ENCODE measurements at places on chromosomes 4 and X. TPM values are rescaled to one million over a fixed set of nuclear protein-coding genes. Genes with fewer than 3 reads are reported as not detected.

- DNase-seq = no peak
Observed at GRCh38 chrX:69285881-69286564, 120.8 kb upstream of the PJA1 start.

- DNase-seq = peak; percentile 36
Observed at GRCh38 chr4:73257651-73258435, 755 bp downstream of the ANKRD17 start.

GRCh38 chr4:101049549-101050001 is 297.8 kb downstream of the PPP3CA start:
- no peak for DNase-seq

- no peak for DNase-seq
Observed at GRCh38 chr4:16827045-16827444, 71.4 kb downstream of the LDB2 start.

GRCh38 chr4:1222036-1222789 is 26.7 kb downstream of the CTBP1 start:
- DNase-seq = no peak

DNA sequence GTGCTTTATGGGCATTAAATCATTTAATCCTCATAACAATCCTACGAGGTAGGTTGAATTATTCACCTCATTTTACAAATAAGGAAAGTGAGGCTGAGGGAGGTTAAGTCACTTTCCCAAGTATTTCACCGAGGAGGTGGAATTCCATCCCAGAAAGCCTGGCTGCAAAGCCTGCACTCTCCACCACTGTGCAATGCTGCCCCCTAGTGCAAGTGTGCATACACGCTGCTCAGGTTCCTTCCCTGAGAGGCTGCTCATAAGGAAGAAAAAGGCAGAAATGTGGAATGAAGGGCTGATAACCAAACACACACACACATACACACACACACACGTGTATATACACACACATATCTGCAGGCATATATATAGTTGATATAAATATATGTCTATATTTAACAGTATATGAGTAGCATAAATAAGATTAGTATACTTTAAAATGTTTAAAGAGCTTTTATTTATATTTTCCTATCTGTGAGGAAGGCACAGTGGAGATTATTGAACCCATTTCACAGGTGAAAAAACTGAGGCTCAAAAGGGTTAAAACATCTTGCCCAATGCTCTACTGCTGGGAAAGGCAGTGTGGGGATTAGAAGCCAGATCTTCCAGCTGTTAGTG is 714.5 kb upstream of the TENM3 start:
- DNase-seq = peak; percentile 53

The SPARCL1 gene
- not detected for total RNA-seq

GRCh38 chr4:121154103-121154515 is 10.0 kb downstream of the TNIP3 start:
- no peak for DNase-seq

DNA sequence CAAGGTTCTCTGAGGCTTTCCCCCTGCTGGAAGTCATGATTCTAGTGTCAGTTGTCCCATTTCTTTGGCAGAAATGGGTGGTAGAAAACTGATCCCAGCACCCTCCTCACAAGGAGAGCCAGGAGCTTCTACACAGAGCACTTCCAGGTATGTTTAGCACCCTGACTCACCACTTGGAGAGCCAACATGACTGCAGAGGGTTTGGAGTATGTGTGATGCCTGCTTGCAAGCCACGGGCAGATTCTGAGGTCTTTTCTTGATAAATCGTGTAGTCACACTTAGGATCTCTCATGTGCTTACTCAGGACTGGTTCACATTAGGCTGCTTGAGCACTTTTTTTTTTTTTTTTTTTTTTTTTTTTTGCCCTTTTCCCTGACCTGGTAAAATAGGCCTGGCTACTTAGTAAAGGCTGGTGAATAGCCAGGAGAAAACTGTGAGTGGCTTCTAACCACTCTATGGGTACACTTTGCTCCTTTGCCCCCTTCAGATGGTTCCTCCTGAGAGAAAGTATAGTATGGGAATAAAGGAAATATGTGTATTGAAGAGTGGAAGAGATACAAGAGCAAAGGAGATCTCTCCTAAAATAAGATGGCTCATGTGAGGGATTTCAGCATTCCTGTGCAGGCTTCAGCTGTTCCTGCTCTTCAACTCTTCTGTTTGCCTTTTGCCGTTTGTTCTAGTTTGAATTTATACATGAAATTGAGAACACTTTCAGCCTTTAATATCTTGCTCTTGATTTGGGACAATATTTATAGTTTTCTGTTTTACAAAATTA is 103.6 kb downstream of the EMCN start:
- peak; percentile 38 for DNase-seq

DNA sequence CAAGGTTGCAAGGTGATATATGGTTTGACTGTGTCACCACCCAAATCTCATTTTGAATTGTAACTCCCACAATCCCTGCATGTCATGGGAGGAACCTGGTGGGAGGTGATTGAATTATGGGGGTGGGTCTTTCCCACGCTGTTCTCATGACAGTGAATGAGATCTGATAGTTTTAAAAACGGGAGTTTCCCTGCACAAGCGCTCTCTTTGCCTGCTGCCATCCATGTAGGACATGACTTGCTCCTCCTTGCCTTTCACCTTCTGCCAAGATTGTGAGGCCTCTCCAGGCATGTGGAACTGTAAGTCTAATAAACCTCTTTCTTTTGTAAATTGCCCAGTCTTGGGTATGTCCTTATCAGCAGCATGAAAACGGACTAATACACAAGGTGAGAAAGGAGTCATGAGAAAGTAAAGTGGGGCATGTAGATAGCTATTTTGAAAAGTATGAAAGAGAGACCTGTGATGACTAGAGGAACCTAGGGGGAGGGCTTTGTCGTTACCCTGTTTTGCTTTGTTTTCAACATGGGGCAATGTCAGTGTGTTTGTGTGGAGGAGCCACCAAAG is 6.3 kb downstream of the ZBTB49 start:
- no peak for DNase-seq

The TMPRSS11F gene
- total RNA-seq = 2.3 TPM

The HGFAC gene
- total RNA-seq = not detected

GRCh38 chr4:1646690-1647089 is 37.4 kb downstream of the FAM53A start:
- no peak for DNase-seq

DNA sequence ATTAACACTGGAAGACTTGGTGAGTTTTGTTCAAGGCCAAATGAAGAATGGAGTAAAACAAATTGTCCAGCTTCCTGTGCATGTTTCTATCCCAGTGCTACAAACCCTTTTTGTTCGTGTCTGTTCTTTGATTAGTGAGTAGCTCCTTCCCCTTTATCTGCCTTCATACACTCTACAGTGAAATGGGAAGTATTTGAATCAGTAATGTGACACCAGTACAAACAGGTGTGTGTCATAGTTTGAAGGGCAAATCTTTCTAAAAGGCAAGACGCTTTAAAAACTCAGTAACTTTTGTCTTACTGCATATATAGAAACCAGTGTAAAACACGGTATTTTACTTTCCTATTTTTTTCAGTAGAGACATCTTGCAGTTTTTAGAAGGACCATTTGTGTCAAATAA is 5.9 kb downstream of the ARHGEF38 start:
- no peak for DNase-seq

GRCh38 chr4:4689694-4690440 is 148.0 kb upstream of the STX18 start:
- no peak for DNase-seq

GRCh38 chr4:36046026-36046425 is 198.3 kb downstream of the ARAP2 start:
- DNase-seq = no peak

DNA sequence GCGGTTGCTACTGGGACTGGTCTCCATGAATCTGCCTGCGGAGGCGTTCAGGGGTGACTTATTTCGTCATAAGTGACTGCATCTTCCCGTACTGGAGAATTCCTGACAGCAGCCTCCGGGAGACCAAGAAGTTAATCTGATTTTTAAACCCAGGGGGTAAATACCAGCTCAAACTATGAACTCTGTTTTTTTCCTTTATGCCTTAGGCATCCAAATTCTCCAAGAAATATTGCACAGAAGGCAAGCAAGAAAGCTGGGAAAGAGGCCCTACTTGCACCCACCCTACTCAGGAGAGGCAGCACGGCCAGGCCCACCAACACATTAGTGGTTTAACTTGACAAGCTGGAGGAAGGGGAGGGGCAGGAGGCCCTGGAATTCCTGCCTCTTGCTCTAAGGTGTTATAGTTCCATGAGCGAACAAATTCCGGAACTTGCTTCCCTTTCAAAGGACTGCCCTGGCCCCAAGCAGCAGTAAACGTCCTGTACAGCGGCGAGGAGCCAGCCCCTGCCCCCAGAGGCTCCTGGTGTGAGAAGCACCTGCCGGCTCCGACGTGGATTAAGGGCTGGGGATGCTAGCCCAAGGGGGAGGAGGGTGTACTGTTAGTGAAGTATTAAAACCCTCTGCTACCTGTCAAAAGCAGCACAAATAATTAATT is 177.2 kb downstream of the AFAP1 start:
- no peak for DNase-seq

- DNase-seq = peak; percentile 20
Observed at GRCh38 chr4:36196145-36196913, 48.0 kb downstream of the ARAP2 start.

DNA sequence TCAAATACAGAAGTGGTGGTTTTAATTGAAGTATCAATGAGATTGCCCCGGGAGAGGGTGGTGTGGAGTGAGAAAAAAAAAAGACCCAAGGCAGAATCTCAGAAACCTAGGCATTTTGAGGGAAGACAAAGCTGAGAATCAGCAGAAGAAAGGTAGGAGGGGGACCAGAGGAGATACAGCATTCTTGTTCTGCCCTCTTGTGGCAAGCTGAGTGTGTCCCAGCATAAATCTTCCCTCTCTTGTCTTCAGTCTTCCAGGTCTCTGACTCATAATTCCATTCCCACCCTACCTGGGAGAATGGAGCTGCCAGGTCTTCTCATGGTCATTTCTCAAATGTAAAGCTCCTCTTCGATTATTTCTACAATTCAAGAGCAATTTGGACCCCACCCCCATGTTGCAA is 32.7 kb upstream of the MAGED1 start:
- DNase-seq = peak; percentile 33

GRCh38 chrX:140337263-140337662 is 167.6 kb downstream of the SOX3 start:
- DNase-seq = no peak

DNA sequence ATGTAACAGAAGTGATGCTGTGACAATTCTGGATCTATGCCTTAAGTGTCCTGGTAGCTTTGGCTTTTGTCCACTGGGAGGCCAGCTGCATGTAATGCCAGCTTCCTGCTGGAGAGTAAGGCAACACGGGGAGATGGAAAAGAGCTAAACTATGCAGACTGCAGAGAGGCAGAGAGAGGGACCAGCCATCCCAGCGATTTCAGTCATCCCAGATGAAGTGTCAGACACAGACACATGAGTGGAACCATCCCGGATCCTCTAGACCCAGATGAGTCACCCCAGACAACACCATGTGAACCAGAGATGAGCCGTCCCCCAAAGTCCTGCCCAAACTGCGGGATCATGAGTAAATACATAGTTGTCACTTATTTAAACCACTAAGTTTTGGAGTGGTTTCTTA is 14.6 kb downstream of the SRPX start:
- DNase-seq = no peak
